ENCODE measurements at places on chromosomes 6 and 20.

DNA sequence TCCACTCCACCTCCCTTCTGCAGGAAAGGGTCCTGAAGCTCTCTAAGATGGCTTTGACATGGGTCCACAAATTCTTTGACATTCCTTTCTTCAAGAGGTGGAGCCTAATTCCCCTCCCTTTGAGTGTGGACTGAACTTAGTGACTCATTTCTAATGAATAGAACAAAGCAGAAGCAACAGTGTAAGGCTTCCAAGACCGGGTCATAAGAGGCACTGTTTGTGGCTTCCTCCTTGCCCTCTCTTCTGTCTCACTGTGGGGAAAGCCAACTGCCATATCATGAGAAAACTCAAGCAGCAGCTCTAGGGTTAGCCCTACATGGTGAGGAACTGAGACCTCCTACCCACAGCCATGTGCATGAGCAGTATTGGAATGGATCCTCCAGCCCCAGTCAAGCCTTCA lies 5.9 kb upstream of the CDK5RAP1 start:
- peak; percentile 17 for DNase-seq

DNA sequence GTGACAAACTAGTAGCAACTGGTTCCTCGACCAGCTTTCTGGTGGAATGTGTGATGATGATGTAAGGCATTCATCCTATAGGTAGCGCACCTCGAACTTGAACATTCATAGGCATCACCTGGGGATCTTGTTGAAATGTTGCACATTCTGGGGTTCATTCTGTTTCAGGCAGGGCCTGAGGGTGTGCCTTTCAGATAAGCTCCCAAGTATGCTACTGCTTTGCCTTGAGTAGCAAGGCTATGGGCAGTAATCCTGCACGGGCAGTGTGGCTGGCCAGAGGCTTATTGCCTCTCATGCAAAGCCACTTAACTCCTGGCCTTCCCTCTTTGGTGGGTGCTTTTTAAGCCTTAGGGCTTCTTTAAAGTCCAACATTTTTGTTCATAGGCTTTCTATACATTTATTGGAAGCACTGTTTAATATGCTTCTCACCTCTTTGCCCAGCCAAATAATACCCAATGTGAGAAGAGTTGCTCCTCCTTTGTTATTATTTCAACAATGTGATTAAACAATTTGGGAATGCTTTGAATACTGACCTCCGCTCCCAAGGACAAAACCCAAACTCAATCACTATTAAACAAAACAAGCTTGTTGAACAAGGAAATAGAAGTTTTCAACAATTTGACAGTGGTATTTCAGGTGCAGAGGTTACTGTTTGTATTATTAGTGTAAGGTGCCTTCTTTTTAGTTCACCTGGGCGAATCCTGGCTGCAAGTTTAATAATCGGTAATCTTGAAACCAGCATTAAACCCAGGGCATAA lies 57.5 kb downstream of the JARID2 start:
- DNase-seq, result no peak

GRCh38 chr20:43726811-43727338 lies at the start of gene GTSF1L:
GTSF1L (minus strand) TSS chr20:43727002; CDS start chr20:43726694, 308 bp downstream.
- peak; percentile 88 for DNase-seq

DNA sequence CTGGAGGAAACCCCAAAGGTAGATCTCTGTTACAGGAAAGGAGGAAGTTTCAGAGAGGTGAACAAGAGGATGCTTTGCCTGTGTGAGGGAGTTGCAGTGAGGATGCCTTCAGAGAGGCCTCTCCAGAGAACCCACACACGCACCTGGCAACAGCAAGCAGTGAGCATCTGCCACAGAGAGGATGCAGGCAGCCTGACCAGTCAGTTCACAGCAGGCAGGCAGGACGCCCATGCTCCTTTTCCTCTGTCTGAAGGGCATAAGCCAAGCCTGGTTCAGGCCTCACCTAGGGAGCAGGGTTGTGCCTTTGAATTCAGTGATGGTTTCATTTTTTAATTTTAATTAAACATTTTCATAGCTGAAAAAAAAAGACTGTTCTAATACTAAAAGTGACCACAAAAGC lies 346.0 kb upstream of the MARCKS start:
- DNase-seq, result no peak

- peak; percentile 97 for DNase-seq
These were observed 68.7 kb upstream of the STMND1 start for GRCh38 chr6:17032988-17033634.

Data from fibroblast of pulmonary artery (primary cell).